Umbilical cord (tissue), 2 donors: ENCODE measurements at places on chromosomes 5 and 9. TPM values are rescaled to one million over a fixed set of nuclear protein-coding genes. Genes with fewer than 3 reads are reported as not detected.

Gene DDX4
- total RNA-seq, result 4.1 TPM

Gene SPAG8
- total RNA-seq, result 5.1 TPM

- no peak for DNase-seq
These were observed 124.6 kb downstream of the TMEM38B start for GRCh38 chr9:105818903-105819302.

DNA sequence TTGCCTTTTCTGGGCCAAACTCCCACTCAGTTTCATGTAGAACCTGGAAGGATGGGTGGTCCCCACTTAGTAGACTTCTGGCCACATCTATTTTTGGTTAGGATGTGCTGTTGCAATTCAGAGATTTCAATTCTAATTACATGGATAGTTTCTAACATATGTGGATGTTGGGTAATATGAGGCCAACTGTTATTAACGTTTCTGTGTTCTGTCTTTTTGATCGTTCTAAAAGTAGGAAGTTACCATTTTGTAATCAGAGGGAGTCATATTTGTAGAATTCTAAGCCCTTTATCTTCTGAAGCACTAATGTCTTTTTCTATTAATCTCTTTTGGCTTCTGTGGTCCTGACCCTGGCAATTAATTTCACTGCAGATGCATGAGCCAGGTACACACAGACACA, 141.6 kb upstream of the SPEF2 start:
- peak; percentile 57 for DNase-seq

DNA sequence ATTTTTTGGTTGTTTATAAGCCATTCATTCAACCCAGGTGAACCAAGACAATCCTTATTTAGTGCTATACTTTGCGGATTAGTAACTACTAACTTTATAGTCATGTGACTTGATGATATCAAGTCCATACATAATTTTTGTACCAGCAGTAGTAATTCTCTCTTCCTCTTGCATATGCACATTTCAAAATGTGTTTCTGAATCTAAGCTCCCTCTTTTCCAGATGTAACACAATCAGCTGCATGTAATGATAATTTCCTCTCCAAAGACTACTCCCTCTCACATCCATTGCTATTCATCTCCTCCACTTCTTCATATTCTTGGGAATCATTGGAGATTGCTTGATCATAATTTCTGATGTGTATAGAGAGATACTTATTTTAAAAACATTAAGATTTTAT, 510.1 kb upstream of the CDH18 start:
- DNase-seq, result no peak

Gene MARCOL
- 3.9 TPM for total RNA-seq

Gene EEIG1
- 15.2 TPM for total RNA-seq

GRCh38 chr5:56725711-56726411, 89.5 kb upstream of the MAP3K1 start:
- DNase-seq, result peak; percentile 52

DNA sequence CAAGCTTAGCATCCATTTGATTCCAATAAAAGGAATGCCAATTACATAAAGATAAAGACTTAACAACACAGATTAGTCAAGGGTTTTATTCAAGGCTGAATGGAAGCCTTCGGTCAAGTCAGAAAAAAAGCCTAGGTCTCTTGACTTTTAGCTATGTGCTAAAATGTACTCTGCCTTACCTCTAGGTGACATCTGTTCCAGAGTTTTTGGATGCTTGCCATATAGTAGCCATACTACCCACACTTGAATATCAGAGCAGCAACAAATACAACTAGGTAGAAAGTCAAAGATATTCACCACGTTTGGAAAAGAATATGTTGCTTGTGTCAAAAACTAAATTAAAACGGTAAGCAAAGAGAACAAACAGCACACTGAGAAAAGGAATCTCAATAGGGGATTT, 484.7 kb downstream of the ELAVL2 start:
- no peak for DNase-seq

- DNase-seq, result no peak
These were observed 716 bp downstream of the STX17 start for GRCh38 chr9:99907208-99907532.

Gene ESM1
- 13.7 TPM for total RNA-seq

- peak; percentile 65 for DNase-seq
These were observed 1.5 kb downstream of the PARP8 start for GRCh38 chr5:50667653-50668595.

Gene CD274
- total RNA-seq, result 4.6 TPM

- DNase-seq, result no peak
These were observed 180.5 kb downstream of the CEMIP2 start for GRCh38 chr9:71587576-71588362.

- DNase-seq, result peak; percentile 44
These were observed 104.0 kb upstream of the CDKN2B start for GRCh38 chr9:22112870-22113821.

- DNase-seq, result no peak
These were observed 990.5 kb downstream of the TLE1 start for GRCh38 chr9:80698725-80699410.

- no peak for DNase-seq
These were observed 310.8 kb downstream of the PDE4D start for GRCh38 chr5:59582746-59583145.

GRCh38 chr9:37248651-37249163, 128.3 kb downstream of the ZCCHC7 start:
- peak; percentile 58 for DNase-seq

Gene PCDHA1
- total RNA-seq, result 5.3 TPM
